Activated CD4-positive, alpha-beta T cell treated with anti-CD3 and anti-CD28 coated beads for 36 hours (primary cell): ENCODE measurements at places on chromosomes 11 and 22.

GRCh38 chr11:102119997-102120396 lies 9.8 kb downstream of the YAP1 start:
- no peak for DNase-seq

- peak; percentile 79 for DNase-seq
Measured at GRCh38 chr22:24432059-24432853, 4.9 kb downstream of the ADORA2A start.

- no peak for DNase-seq
Measured at GRCh38 chr22:42418811-42419242, 13.4 kb downstream of the NFAM1 start.

DNA sequence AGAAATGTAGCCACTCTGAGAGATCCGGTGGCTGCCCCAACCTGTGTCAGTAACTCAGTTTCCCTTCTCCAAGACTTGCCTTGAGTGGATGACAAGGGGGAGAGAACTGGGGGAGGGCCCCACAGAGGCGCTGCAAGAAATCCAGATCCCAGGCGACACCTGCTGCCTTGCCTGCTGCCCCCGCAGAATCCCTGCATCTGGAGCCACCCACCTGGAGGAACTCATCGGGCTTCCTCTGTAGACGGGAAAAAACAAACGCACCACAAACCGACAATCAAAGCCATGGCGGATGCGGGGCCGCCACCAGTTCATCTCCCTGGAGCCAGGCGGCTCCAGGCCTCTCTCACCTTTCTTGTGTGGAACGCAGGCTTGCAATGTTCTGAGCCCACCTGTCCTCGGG lies 40.2 kb downstream of the MACROD1 start:
- no peak for DNase-seq

DNA sequence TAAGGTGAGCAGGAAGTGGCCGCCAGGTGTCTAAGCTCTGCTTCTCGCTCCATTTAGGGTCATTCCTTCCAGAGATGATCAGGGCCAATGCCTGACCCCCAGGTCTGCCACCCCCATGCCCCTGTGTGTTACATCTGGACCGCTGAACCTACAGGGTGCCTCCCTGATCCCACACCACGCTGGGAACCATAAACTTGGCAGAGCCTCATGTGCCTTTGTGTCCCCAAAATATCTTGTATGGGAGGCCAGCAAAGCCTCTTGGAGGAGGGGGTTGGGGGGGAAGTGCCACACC lies 3.7 kb downstream of the TST start:
- DNase-seq: no peak

DNA sequence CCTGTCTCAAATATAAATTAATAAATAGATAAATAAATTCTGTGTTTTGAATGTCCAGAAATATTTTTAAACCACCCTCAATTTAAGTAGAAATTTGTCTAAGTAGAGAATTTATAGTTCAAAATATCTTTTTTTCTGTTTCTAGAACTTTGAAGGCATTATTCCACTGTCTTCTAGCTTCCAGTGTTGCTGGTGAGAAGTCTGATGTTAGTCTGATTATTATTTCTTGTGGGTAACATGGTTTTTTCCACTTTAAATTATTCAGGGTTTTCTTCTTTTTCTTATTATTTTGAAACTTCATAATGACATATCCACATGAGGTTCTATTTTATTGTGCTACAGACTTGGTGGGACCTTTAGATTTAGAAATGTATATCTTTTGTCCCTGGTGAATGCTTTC lies 46.4 kb upstream of the HEPHL1 start:
- no peak for DNase-seq
